ENCODE measurements at places on chromosomes 2 and 18.

DNA sequence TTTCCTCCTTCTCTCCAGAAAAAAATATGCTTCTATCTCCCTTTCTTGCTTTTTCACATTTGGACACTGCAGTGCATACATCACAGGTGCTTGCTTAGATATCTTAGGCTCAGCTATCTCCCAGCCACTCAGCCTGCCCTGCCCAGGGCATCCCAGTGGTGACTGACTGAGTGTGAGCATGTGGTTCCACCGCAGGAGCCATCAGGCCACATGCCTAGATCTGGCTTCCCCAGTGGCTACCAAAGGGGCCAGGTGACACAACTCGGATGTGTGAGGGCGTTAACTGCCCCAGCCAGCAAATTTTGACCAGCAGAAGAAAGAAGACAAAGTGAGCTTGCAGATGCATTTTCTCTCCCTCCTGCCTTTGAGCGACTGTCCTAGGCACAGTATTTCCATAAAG, 25.5 kb downstream of the SP5 start:
- DNase-seq, result no peak

DNA sequence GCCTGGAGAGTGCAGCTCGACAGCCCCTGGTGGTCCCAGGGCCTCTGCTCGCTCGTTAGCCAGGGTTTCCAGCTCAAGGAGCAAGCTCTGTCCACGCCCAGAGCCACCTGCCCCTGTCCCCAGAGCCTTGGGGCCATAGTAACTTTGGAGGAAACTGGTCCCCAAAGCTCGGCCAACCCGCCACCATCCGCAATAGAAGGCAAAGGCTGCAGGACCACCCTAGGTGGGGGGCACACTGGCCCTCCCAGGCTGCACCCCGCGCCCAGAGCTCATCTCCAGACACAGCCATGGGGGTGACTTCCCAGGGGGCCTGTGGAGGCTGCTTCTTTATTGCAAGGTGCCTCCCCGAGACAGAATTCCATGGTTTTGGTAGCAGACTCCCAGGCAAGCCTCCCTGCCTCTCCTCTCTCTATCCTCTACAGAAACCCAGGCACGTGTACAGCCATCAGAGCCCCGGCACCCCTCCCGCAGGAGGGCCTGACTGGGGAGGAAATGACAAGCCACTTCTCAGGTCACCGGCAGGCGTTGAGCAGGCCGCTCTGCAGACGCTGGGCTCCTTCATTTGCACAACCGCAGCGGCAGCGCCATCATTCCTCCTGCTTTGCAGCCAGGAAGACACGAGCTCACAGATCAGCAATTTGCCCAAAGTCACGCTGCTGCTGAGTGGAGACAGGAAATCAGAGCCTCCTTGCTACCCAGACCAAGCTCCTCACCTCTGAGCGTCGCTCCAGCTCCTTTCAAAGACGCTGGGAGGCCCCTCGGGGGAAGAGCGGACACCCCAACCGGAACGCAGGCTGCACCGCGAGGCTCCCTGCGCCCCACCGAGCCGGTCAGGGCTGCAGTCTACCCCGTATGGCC, 80.2 kb downstream of the NDUFA10 start:
- DNase-seq, result no peak

DNA sequence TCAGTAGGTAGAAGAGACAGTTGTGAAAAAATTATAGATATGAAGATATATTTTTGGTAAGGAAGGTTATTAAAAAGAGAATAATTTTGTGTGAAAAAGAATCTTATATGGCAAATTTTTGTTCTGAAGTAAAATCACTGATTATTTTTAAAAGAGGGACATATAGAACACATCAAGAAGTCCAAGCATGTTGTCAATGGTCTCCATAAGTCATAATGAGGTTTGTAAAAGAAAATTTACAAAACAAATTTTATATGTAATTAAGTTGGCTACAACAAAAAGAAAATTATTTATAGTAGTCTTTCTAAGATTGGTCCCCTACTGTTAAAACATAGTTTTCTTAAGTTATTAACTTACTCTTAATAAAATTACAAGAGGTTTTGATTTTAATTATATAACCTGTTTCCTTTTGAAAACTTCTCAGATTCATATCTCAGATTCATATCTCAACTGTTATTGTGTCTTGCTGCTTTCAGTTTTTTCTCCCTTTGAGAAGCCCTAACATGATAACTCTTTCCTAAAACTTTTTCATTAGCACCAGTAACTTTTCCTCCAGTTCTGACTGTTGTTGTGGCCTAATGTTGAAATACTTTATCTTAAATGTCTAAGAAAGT, 81.2 kb downstream of the SH3YL1 start:
- DNase-seq, result no peak

- DNase-seq, result no peak
Measured at GRCh38 chr2:178449700-178450523, 1.1 kb downstream of the PRKRA start.

- DNase-seq, result no peak
Measured at GRCh38 chr2:215705771-215706361, 270.0 kb upstream of the FN1 start.

DNA sequence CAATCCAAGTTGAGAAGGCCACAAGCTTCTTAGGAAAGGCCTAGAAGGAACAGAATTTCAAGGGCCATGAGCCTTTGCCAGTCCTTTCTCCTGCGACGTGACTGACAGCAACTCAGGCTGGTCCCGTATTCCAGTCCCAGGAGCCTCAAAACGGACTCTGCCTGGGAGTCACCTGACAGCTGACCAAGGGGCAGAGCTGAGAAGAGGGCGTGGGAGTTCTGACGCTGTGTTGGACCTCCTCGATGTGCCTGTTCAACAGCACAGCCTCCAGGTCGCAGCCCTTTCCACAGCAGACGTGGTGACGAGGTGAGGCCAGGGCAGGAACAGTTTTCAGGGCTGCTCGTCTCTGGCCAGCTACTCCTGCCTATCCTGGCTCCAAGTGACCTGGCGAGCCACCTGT, 37.6 kb downstream of the CENPO start:
- DNase-seq, result no peak

DNA sequence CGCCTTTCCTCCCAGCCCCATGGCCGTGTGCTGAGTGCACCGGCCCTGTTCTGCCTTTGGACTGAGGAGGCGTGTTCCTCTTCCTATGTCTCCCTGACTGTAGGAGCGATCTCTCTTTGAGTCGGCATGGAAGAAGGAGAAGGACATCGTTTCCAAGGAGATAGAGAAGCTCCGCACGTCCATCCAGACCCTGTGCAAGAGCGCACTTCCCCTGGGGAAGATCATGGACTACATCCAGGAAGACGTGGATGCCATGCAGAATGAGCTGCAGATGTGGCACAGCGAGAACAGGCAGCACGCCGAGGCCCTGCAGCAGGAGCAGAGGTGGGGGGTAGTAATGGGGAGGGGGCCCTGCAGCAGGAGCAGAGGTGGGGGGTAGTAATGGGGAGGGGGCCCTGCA, 29.4 kb upstream of the ASB1 start:
- no peak for DNase-seq

DNA sequence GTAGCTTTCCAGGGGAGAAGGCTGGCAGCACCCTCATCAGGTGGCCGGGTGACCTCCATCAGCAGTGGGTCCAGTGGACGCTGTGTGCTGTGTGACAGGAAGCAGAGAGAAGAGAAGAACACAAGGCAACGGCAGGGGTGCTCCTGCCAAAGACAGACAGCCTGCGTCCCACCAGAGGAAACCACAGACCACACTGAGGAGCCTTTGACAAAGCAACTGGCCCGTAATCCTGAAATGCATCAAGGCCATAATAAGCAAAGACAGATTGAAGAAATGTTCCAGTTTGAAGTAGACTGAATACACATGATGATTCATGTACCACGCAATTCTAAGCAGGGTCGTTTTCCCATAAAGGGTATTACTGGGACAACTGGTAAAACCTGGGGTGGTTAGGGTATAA, 172.4 kb downstream of the FBXO15 start:
- DNase-seq, result no peak

- DNase-seq, result no peak
Measured at GRCh38 chr2:83006961-83007360, 1452.1 kb downstream of the SUCLG1 start.

GRCh38 chr2:78051480-78051879, 529.3 kb upstream of the LRRTM4 start:
- DNase-seq, result no peak

DNA sequence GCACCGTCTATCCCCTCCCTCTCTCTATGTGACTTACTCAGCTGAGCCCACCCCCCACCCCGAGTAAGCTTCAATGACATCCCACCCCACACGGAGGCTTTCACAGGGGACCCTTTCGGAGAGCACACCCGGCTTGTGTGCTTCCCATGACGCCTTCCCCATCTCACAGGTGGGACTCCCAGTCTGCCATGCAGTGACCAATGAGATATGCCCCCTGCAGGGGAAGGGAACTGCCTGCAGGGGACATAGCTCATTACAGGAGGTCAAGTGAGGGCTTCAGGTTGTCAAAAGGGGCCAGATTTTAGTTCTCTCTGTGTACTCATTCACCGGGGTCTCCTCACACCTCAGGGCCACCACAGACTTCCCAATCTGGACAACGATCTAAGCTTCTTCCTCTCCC, 112.6 kb downstream of the GAREM1 start:
- no peak for DNase-seq

DNA sequence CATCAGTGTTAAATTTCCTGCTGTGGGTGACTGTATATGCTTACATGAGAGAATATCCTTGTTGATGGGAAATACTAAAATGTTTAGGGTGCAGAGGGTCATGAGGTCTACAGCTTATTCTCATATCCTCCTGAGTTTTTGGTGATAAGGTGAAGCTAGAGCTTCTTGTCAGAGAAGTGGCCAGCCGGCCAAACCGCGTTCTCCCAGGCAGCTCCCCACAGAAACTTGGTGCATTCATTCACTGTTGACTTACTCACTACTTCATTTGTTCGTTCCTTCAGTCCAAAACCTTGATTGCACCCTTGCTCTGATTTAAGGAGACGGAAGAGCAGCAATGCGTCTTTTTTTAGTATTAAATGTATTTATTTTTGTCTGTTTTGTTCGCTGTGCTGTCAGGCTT, 8.7 kb downstream of the SNED1 start:
- no peak for DNase-seq

DNA sequence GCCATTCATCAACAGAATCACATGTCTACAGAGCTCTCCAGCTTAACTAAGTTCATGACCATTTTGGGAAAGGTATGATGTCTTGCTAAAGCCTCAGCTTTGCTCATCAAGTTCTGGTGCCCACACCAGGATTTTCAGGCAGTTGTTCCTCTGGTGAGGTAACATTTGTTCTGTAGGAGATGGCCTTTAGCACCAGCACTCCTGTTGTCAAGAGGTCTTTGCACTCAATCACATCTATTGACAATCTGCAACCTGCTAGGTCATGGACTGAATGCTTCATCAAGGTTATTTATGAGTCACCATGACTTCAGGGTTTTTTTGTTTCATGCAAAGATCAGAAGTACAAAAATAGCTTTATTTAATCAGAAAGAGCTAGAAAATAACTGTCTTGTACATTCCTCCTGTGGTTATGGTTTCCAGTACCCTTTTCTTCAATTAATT, 36.6 kb upstream of the VIT start:
- no peak for DNase-seq

- DNase-seq, result no peak
Measured at GRCh38 chr2:168194784-168195522, 52.4 kb downstream of the STK39 start.

All from stimulated activated CD8-positive, alpha-beta memory T cell treated with anti-CD3 and anti-CD28 coated beads, Interleukin-4, amount 100 ng/mL, for 1 hour (primary cell).